Uterine smooth muscle cell (primary cell): ENCODE measurements at places on chromosomes 13 and 19. TPM values are rescaled to one million over a fixed set of nuclear protein-coding genes. Genes with fewer than 3 reads are reported as not detected.

KLK3 gene
- not detected in 2 replicates for total RNA-seq

DCLK1 gene
- total RNA-seq, result 6.9 and 13.1 TPM in 2 replicates

ZNF99 gene
- under 0.01 TPM in 1 of 2 replicates, not detected in the other for total RNA-seq

PLIN4 gene
- 0.55 and 4.0 TPM in 2 replicates for total RNA-seq

HTR2A gene
- total RNA-seq, result under 0.01 and 0.50 TPM in 2 replicates

FBXO27 gene
- total RNA-seq, result 1.3 and 3.4 TPM in 2 replicates

ZSCAN4 gene
- total RNA-seq, result not detected in 2 replicates

CASP14 gene
- not detected in 2 replicates for total RNA-seq

CRLF1 gene
- 0.11 and 1.00 TPM in 2 replicates for total RNA-seq

TLE2 gene
- total RNA-seq, result 0.33 and 1.7 TPM in 2 replicates

ETV2 gene
- 0.11 and 0.50 TPM in 2 replicates for total RNA-seq

SPINT2 gene
- 0.55 and 1.7 TPM in 2 replicates for total RNA-seq

CYP4F3 gene
- total RNA-seq, result not detected in 2 replicates

UHRF1 gene
- total RNA-seq, result 35.4 and 127 TPM in 2 replicates

LHB gene
- total RNA-seq, result not detected in 2 replicates

TTC9B gene
- not detected in 2 replicates for total RNA-seq

CERS4 gene
- 8.5 and 24.4 TPM in 2 replicates for total RNA-seq

METTL21C gene
- total RNA-seq, result not detected in 2 replicates

RPL18 gene
- 1,690 and 1,891 TPM in 2 replicates for total RNA-seq

NANOS2 gene
- total RNA-seq, result not detected in 2 replicates

PDE4A gene
- total RNA-seq, result 3.7 and 5.6 TPM in 2 replicates

PINLYP gene
- total RNA-seq, result 2.9 and 3.4 TPM in 2 replicates

NAT14 gene
- 19.1 and 29.9 TPM in 2 replicates for total RNA-seq

MBD3L3 gene
- not detected in 2 replicates for total RNA-seq

DCT gene
- under 0.01 and 0.12 TPM in 2 replicates for total RNA-seq

CGB2 gene
- total RNA-seq, result not detected in 2 replicates

TUBGCP3 gene
- total RNA-seq, result 17.9 and 28.9 TPM in 2 replicates

EPSTI1 gene
- 2.4 TPM in 2 replicates for total RNA-seq

CLDND2 gene
- total RNA-seq, result not detected in 2 replicates

ZNF587 gene
- 31.8 and 36.2 TPM in 2 replicates for total RNA-seq

HCST gene
- 0.22 and 1.5 TPM in 2 replicates for total RNA-seq

SLC17A7 gene
- not detected in 2 replicates for total RNA-seq

SBK3 gene
- total RNA-seq, result 0.12 TPM in 1 of 2 replicates, not detected in the other

STARD13 gene
- 29.1 and 30.3 TPM in 2 replicates for total RNA-seq

PRRG2 gene
- total RNA-seq, result 0.33 and 0.75 TPM in 2 replicates

ADAT3 gene
- total RNA-seq, result 3.9 and 4.1 TPM in 2 replicates

CD209 gene
- total RNA-seq, result not detected in 2 replicates

ZNF556 gene
- 0.12 and 0.22 TPM in 2 replicates for total RNA-seq

CBLC gene
- total RNA-seq, result not detected in 2 replicates

IGFL2 gene
- not detected in 2 replicates for total RNA-seq

ANGPTL4 gene
- 1.9 and 2.4 TPM in 2 replicates for total RNA-seq

ZSCAN1 gene
- not detected in 2 replicates for total RNA-seq

C1QTNF9 gene
- under 0.01 TPM in 1 of 2 replicates, not detected in the other for total RNA-seq

ZNF57 gene
- total RNA-seq, result 4.0 and 4.6 TPM in 2 replicates

TIMM44 gene
- 53.8 and 67.4 TPM in 2 replicates for total RNA-seq

COL5A3 gene
- total RNA-seq, result 1.5 and 4.8 TPM in 2 replicates

SYCN gene
- not detected in 2 replicates for total RNA-seq

MTUS2 gene
- total RNA-seq, result 0.11 and 0.12 TPM in 2 replicates

MRPL34 gene
- total RNA-seq, result 33.4 and 35.2 TPM in 2 replicates

PLPPR3 gene
- 0.12 TPM in 1 of 2 replicates, not detected in the other for total RNA-seq

GJA3 gene
- 0.44 and 0.87 TPM in 2 replicates for total RNA-seq

ZNF264 gene
- 34.3 and 45.7 TPM in 2 replicates for total RNA-seq

IZUMO4 gene
- total RNA-seq, result 0.89 and 2.1 TPM in 2 replicates

PLK5 gene
- total RNA-seq, result not detected in 2 replicates

ZNF625 gene
- 11.2 and 14.5 TPM in 2 replicates for total RNA-seq

VAV1 gene
- not detected in 2 replicates for total RNA-seq

OXGR1 gene
- total RNA-seq, result not detected in 2 replicates

ZNF726 gene
- total RNA-seq, result 2.9 and 5.5 TPM in 2 replicates
